ENCODE measurements at places on chromosomes 6 and 20.
A peak's percentile ranks its signal among the peaks of the same experiment; 100 is the strongest.

DNA sequence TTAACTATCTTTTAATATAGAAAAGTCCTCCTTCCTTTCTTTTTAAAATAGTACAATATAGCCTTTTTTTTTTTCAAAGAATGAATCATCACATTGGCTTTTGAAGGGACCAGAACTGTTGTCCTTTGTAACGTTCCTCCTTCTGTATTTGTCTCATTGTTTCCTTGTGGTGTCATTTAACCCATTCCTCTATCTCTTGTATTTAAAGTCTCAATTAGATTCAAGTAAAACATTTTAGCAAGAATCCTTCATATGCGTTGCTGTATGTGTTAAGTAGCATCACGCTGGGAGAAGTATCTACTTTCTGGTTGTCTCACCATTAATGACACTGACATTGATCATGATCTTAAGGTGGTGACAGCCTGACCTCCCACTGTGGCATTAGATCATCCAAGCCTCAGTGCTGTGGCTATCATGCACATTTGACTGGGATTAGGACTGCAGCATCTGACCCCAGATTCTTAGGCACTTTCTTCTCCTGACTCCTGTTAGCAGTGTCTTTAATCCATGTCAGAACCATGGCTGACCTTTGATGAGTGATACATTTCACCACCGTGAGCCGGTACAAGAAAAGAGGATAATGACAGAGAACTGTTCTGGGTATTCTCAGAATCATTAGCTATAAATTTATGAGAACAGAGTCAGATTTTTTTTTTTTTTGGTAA, 67.5 kb upstream of the TFB1M start:
- peak; percentile 21 for DNase-seq

DNA sequence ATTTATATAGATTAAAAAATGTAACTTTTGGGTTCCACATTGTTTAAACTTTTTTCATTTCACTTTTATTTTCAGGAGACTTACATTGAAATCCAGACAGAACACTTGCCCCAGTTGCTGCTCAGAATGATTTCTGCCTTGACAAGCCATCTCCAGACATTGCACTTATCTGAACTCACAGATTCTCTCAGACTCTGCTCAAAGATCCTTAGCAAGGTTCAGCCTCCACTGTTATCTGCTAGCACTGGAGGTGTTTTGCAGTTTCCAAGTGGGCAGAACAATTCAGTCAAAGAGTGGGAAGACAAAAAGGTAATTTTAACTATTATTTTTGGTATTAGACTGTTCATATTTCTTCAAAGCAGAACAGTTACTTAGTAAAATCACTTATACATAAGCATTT, 58.0 kb downstream of the DOP1A start:
- DNase-seq: no peak

DNA sequence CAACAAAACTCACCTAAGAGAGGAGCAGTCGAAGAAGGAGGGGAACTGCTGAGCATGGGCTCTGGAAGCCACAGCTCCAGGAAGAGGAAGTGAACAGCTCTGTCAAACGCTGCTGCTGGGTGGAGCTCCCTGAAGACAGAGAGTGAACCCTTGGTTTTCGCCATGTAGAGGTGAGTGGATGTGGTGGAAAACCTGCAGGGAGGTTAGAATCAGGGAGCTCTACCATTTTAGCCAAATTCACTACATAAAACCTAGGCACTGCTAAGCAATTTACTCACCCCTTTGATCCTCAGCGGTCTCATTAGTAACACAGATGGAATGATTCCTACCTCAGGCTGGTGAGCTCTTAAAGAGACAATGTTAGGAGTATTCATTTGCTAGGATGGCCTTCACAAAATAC, 19.4 kb upstream of the TFAP2A start:
- peak; percentile 21 for DNase-seq

- no peak for DNase-seq
These were observed 250.4 kb downstream of the NKAIN2 start for GRCh38 chr6:124054034-124054433.

DNA sequence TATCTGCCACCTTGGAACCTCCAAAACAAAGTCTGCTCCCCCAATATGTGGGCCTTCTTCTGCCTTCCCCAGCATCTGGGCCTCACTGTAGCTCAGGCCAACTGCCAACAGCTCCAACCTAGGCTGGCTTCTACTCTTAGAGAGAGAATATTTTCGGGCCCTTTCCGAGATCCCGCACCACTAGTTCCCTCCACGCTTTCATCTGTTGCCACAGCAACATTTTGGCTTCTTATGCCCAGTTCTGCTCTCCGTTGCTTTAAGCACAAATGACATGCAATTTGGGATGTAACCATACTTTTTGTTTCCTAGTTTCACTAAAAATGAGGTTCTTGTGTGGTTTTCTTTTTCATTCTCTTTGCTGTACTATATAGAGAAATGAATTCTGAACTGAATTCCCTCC, 33.6 kb downstream of the PSMB9 start:
- no peak for DNase-seq

GRCh38 chr20:63775096-63775978, 35.8 kb downstream of the SLC2A4RG start:
- DNase-seq: peak; percentile 11

- no peak for DNase-seq
These were observed 214.5 kb downstream of the BCKDHB start for GRCh38 chr6:80321011-80321410.

- no peak for DNase-seq
These were observed 43.6 kb upstream of the ZBP1 start for GRCh38 chr20:57663681-57664451.

DNA sequence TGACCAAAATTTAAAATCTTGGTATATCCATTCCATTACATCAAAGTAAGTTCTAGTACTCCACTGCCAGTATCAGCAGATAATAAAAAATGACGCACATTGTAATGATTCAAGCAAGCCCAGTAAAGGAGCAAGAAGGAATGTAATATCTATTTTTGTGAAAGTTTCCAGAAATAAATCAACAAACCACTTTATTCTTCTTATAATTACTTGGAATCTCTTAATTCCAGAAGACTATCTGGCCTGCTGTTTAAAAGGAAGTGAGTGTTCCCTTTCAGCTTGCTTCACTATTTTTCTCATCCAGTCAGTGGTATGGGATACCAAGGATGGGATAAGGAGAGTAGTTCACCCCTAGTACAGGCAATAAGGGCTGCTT, 42.2 kb upstream of the DSE start:
- peak; percentile 23 for DNase-seq

DNA sequence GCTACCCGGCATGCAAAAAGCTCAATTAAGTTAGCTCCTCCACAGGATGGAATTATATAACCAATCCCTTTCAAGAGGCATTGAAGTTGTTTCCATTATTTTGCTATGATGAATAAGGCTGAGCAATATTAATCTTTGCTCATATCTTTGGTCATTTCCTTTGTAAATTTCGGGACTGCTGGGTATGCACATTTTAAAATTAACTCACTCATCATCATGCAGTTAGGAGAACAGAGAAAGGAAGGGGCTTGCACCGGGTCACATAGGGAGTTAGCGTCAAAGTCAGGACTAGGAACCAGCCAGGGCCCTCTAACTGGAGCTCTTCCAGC, 430 bp upstream of the FAM110A start:
- no peak for DNase-seq

- DNase-seq: no peak
These were observed 612.3 kb upstream of the ZNF337 start for GRCh38 chr20:26308961-26309360.

DNA sequence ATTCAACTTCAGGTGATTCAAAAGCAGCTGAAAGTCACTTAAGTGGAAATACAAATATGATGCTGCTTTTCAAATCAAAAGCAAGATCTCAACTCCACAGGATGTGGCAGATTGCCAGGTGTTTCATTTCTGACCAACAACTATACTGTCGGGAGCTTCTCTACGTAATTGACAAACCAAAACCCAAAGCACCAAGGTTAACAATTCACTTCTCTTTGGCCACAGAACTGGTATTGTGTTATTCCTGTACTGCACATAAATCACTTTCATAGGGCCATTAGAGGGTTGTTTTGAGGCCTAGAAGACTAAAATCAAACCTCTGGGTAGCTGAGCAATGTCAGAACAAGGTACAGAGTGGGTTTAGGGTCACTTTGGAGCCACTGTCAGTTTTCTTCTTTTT, 169.7 kb downstream of the HAO1 start:
- peak; percentile 8 for DNase-seq

DNA sequence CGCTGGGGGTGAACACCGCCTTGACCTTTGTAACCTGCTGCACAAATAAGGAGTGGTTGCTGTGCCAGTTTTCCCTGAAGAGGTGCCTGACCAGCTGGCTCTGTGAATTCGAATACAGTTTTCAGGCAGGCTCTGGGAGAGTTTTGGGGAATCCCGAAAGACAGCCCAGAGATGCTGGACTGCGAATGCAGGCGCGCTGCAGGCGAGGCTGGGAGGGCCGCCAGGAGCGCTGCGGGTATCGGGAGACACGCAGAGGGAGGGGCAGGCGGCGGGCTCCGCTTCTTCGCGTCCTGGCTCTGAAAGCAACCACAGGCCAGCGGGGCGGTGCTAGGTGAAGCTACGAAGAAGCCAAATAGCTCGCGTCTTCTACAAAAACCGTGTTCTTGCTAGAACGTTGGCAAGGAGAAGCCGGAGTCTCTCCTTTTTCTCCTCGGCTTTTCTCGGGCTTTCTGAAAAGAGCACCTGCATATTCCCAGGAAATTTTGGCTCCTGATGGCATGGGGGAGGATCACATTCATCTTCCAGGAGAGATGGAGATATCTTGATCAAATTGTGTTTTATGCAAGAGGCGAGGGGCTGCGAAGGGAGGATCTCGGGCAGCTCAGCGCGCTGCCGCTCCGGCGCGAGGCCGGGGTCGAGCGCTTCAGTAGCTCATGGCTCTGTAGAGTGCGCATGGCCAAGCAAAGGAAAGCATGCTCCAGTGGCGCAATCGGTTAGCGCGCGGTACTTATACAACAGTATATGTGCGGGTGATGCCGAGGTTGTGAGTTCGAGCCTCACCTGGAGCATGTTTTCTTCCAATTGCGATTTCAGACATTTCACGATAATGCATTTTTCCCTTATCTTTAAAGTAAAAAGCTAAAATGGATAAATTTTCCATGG, 158.1 kb upstream of the ZNF184 start:
- peak; percentile 67 for DNase-seq

DNA sequence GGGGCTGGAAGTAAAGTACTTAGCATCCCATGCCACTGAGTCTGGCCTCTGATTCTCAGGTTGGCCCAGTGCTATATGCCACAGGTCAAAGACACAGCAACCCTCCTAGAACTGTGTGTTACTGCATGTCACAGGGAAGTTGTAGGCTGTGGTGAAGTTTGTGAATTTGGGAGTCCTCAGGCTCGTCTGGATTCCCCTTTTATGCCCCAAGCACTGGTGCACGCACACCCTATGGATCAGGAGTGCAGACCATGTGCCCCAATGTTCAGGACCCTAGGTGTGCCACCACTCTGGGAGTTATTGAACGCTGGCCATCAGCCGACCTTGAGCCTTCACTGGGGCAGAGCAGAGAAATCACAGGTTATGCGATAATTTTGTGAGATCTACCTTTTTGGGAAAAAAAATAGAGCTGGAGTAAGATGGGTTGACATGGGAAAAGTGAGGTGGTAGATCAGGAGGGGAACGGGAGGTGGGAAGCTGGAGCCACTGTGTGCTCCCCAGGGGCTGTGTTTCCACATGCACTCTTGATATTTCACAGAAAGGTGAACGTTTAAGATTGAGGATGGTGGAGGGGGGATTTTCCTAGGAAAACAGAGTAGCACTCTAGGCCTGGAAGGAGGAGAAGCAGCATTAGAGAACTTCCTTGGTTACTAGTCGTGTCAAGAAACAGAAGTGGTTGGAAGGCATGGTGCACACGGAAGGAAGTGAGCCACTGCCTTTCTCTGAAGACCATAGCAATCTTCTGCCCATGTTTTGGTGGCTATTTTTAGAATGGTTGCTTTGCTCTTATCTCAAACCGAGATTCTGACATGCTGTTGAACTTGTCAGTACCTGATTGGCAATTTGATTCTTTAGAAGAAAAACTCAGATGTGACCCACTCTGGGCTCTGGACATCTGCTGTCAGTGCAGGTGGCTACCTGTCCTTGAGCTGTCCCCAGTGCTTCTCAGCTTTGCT, 44.1 kb downstream of the DUSP22 start:
- no peak for DNase-seq

Measured in foreskin fibroblast (primary cell).